ENCODE measurements at places on chromosomes 7 and 10.

DNA sequence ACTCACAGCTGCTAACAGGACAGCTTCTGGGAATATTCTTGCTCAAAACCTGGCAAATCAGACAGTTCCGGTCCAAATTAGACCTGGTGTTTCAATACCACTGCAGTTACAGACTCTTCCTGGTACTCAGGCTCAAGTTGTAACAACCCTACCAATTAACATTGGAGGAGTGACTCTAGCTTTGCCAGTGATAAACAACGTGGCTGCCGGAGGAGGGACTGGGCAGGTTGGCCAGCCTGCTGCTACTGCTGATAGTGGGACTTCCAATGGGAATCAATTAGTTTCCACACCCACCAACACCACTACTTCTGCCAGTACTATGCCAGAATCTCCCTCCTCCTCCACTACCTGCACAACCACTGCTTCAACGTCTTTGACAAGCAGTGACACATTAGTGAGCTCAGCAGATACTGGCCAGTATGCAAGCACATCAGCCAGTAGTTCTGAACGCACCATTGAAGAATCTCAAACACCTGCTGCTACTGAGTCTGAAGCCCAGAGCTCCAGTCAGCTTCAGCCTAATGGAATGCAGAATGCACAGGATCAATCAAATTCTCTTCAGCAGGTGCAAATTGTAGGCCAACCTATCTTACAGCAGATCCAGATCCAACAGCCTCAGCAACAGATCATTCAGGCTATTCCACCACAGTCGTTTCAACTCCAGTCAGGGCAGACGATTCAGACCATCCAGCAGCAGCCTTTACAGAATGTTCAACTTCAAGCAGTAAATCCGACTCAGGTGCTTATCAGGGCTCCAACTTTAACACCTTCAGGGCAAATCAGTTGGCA is 2.1 kb downstream of the SP4 start:
- no peak for DNase-seq

DNA sequence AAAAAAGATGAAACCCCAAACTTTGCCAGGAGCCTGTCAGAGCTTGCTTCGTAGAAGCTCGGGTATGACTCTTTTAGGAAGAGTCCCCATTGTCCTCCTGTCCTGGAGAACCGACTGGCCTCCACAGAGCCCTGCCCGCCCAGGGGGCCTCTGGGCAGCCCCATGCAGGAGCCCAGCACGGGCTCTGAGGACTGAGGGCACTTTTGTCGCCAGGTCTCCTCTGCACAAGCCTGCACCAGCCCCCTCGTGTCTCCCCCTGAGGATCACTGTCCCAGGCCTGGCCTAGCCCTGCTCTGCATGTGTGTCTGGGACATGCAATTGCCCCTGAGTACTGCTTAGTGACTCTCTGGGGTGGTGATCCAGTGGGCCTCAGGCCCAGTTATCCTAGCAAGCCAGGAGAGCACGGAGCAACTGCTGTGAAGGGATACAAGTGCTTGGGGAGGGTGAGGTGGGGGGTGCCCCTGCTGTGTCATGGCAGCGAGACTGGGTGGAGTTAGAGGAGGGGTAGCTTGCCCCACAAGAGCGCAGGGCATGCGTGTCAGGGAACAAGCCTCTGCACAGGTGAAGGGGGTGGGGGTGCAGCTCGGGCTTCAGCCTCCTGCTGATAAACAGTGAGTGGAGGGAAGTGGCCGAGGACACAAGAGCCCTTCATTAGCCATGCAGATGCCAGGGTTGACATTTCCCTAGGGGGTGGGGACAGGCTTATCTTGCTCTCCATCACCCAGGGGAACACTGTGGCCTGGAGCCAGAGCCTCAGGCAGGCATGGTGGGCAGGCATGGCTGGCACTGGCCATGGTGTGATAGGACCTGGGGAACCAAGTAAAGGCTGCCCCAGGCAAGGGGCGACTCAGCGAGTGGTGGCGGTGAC is 143.4 kb downstream of the C10orf105 start:
- DNase-seq = no peak

DNA sequence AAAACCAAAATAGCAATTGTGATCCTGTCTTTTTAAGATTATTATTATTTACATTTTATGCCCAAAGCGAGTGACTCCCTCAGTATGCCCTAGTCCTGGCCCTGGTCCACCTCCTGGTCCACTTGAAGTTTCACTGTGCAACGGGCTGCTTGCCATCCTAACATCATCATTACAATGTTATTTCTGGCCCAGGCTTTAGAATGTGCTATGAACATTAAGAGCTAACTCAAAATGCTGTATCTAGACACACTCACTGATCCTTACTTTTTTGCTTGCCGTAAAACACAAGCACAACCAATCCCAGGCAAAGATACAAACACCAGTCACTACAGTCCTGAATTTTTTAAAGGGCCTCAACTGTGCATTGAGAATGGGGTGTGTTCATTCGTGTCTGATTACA is 38.4 kb downstream of the RHOBTB1 start:
- no peak for DNase-seq

DNA sequence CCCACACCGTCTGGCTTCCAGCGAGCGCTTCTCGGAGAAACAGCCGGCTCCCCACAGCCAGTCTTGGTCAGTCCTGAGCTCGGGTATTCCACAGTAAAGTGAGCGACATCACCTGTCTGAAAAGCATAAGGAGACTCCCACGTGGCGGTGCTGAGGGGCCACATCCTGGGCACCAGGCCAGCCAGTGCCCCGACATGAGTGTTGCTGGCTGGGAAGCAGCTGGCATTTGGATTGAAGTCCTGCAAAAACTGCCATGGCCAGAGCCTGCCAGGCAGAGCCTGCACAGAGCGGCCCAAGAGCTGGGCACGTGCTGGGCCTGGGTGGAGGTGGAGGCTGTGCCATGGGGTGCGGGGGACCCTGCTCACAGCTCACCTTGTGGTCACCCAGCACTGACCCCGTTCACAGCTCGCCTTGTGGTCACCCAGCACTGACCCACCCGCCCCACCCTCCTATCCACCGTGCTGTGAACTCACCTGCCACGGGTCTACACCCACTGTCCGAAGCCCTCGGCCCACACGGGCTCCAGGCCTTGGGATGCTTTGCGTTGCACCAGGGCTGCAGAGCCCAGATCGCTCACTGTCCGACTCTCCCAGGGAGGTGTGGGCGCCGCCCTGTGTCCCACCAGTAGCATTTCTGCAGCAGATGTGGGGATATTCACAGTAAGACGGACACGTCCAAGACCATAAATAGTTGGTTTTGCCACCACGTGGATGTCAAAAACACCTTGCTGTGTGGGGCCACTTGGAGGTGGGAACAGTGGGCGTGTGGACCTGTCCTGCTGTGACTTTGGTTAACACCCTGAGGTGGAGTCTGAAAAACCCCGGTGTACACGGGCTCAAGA is 48.8 kb downstream of the PITRM1 start:
- DNase-seq = no peak

DNA sequence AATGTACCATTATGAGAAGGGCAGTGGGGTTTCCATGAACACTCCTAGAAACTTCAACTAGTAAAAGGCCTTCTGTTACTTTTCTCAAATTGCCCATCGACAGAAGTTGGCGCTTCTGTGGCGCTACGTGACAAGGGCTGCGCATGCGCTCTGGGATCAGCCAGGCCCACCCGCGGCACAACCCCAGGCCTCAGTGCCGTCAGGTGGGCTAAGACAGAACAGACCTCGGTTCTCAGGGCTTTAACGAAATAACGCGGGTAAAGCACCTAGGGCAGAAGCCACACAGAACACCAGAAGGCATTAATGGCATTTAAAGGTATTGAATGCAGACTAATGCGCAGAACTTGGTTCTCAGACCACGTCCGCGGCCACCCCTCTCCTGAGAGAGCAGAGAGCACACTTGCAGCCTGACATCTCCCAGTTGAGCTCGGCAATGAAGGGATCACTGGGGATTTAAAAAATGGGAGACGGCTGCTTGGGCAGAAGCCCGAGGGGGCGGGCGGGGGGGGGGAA is 67.6 kb upstream of the CTNNA3 start:
- peak; percentile 85 for DNase-seq

DNA sequence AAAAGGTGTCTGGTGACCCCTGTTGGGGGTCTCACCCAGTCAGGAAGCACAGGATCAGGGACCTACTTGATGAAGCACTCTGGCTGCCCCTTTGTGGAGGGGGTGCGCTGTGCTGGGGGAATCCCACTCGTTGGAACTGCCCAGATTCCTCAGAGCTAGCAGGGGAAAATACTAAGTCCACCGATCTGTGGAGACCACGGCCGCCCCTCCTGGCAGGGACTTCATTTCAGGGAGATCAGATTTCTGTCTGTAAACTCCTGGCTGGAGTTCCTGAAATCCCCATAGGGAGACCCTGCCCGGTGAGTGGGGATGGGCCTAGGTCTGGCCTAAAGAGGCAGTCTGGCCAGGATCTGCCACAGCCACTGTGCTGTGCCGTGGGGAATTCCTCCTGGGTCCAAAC is 79.3 kb upstream of the ADCY1 start:
- no peak for DNase-seq

- DNase-seq = no peak
Measured at GRCh38 chr10:132685921-132686680, 99.8 kb downstream of the NKX6-2 start.

- DNase-seq = no peak
Measured at GRCh38 chr10:31353574-31353973, 34.6 kb downstream of the ZEB1 start.

GRCh38 chr10:110774069-110775019 is 97.4 kb upstream of the PDCD4 start:
- DNase-seq = no peak

DNA sequence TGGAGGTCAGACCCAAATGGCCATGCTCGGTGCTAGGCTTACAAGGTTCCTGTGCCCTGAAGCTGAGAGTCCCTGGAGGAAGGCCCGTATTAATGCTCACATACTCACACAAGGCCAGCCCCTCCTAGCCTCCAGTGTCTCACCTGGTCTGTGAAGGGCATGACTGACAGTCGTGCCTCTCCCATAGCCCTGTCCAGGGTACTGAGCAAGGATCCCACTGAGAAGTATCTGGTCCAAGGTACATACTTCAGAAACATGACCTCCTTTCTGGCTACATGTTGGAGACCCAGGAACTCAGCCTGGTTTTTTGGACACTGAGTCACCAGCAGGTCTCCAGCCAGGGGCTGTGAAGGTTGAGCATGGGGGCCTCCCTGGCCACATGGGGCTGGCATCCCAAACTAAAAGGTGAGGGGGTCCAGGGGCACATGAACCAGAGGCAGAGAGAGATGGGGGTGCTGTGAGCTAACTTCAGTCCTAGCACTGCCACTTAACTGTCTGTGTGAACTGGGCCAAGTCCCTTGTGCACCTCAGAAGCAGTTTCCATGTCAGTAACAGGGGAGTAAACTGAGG is 17.6 kb upstream of the RASGEF1A start:
- no peak for DNase-seq

DNA sequence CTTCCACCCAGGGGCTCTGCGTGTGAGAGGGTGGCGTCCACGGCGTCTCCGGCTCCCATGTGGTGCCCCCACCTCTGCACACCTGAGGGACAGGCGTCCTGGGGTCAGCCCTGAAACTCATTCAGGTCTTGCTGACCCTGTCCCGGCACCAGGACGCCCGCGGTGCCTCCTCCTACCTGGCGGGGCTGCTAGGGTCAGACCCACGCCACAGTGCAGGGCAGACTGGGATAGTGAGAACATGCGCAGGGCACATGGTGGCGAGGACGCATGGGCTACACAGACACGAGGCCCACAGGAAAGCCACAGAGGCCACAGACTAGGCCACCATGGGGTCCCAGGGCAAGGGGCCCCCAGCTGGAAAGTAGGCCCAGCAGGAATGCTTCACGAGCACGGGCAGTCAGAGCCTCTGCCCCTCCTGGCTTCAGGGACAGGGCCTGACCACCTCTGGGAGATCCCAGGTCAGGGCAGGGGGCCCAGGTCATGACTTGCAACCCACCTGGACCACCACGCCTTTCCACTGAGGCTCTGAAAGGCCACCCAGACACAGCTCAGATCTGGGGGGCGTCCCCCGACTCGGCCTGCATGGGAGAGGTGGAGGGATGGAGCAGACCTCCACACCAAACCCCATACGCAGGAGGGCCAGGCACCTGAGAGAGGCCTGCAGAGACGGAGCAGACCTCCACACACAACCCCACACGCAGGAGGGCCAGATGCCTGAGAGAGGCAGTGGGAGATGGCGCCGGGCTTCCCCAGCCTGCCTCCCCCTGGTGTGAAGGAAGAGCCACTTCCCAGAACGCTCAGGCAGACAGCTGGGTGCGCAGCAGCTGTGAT is 188.6 kb downstream of the ELFN1 start:
- no peak for DNase-seq

- DNase-seq = no peak
Measured at GRCh38 chr7:101166909-101167644, 1.7 kb upstream of the VGF start.

DNA sequence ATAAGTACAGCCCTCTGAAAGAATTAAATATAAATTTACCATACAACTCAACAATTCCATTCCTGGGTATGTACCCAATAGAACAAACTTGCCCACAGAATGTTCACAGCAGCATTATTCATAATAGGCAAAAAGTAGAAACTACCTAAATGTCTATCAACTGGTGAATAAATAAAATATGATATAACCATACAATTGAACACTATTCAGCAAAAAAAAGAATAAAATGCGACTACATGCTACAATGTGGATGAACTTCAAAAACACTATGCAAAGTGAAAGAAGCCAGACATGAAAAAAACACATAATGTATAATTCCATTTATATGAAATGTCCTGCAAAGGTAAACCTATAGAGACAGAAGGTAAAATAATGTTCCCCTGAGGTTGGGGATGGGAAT is 2.0 kb upstream of the CPN1 start:
- DNase-seq = no peak

- no peak for DNase-seq
Measured at GRCh38 chr7:83038787-83039186, 123.9 kb downstream of the PCLO start.

- DNase-seq = no peak
Measured at GRCh38 chr7:70574970-70575799, 556.8 kb upstream of the GALNT17 start.

GRCh38 chr10:104113376-104113956 is 8.5 kb upstream of the SFR1 start:
- no peak for DNase-seq

DNA sequence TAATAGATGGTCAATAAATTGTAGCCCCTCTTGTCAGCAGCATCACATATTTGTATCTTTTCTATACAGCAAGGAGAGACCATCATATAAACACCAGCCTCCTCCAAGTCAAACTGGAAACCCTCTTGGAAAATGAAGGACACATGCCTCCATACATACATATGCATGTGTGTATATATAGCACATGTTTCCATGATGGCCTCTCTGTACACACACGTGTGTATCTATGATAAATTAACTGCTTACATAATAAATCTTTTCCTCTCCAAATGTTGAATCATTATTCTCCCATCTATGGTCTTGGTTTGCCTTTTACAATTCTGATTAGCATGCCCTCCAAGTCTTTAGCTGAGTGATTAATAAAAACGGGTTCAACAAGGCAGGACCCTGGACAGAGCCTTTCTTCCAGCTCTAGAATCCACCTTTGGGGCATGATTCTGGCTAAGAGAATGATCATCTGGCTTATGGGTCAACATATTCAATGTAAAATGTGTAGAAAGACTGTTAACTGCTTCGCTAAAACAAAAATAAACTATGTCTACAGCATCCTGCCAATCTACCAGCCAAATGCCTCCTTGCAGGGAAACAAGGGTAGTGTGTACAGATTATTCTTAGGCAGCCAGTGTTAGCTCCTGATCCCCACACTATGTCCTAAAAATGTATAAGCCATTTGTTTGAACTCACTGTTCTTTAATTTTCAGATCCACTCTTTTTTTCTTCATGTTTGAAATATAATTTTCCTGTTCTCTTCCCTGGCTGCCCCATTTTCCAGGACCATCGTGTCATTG is 70.0 kb downstream of the CRTAC1 start:
- DNase-seq = no peak

All from T-helper 1 cell (primary cell).